ENCODE measurements at places on chromosomes 4 and X.

- DNase-seq: no peak
Measured at GRCh38 chr4:28890949-28891775, 1829.0 kb upstream of the PCDH7 start.

GRCh38 chr4:24719615-24720014 lies 75.8 kb upstream of the SOD3 start:
- no peak for DNase-seq

GRCh38 chrX:123217077-123217476 lies 33.0 kb downstream of the GRIA3 start:
- no peak for DNase-seq

DNA sequence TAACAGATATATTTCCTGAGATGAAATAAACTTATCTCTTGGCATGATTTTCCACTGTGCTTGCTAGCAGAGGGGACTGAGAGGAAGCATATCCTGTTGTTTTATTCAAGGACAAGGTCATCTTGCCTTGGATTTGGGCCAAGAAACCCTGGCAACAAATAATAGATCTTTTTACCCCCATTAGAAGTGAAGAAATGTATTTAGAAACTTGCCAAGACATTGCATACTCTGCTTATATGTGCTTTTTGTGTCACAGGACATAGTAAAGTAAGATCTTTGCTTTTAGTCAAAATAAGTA lies 170.2 kb downstream of the RAPGEF2 start:
- no peak for DNase-seq

DNA sequence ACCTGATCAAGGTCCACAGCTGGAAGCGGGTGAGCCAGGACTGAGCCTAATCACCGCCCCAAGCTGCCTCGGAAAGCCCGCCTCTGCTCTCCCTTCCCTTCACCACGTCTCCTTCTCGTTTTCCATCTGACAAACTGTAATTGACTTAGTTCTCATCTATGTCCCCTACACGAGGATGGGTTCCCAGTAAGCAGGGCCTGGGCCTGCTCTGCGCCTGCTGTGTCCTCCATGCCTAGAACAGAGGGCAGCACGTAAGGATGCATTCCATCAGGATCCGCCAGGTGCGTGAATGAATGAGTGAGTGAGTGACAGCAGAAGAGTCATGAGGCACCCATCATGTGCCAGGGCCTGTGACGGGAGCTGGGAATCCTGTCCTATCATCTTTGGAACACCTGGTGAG lies 86.7 kb downstream of the JAKMIP1 start:
- no peak for DNase-seq

- DNase-seq: no peak
Measured at GRCh38 chrX:54430519-54430918, 9.7 kb upstream of the TSR2 start.

DNA sequence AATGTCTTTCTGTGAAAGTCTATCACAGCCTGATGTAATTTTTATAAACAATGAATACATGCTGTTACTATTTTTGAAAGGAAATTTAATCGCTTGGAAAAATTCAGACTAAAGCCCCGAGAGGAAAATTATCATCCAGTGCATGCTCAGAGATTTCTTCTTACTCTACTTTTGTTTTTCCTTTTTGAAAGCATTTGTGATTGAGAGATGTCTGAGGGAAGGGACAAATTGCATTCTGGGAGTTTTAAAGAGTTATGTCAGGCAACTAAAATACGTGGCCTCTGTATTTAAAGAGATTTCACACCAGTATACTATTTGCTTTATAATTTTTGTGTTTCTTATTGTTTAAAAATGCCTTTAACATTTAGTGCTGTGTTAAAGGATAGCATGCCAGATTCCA lies 1.4 kb upstream of the ZFX start:
- no peak for DNase-seq

DNA sequence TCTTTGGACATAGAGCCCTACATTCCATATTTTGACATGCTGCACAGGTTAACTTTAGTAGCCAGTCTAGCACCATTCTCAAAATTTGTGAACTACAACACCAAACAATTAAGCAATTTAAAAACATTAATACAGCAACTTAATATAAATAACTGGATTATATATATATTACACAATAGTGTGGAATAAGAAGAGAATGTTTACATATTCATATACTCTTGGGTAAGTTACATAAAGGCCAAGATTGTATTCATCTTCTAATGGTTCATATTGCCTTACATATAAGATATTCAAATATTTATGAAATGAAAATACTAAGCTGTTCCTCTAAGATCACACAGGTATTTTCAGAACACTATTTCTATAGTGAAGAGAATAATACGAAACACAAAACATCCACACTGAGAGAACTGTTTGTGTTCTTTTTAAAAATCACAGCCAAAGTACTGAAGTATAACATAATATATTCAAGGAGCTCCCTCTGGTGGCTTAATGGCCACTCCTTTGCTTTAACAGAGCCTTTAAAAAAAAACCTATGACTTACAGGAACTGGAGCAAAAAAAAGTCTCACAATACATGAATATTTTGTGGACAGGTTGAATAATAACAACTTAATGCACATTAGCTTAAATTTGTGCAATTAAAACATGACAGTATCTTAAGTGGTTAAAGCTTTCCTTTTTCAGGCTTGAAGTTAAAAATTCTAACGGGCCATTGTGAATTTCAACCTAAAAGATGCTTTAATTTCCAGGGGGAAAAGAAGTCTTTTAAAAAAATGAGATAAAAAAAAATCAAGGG lies 46.2 kb downstream of the NEK1 start:
- DNase-seq: no peak

GRCh38 chr4:112279025-112279881 lies 6.5 kb downstream of the TIFA start:
- no peak for DNase-seq

- no peak for DNase-seq
Measured at GRCh38 chr4:99282731-99283130, 8.1 kb downstream of the ADH1A start.

DNA sequence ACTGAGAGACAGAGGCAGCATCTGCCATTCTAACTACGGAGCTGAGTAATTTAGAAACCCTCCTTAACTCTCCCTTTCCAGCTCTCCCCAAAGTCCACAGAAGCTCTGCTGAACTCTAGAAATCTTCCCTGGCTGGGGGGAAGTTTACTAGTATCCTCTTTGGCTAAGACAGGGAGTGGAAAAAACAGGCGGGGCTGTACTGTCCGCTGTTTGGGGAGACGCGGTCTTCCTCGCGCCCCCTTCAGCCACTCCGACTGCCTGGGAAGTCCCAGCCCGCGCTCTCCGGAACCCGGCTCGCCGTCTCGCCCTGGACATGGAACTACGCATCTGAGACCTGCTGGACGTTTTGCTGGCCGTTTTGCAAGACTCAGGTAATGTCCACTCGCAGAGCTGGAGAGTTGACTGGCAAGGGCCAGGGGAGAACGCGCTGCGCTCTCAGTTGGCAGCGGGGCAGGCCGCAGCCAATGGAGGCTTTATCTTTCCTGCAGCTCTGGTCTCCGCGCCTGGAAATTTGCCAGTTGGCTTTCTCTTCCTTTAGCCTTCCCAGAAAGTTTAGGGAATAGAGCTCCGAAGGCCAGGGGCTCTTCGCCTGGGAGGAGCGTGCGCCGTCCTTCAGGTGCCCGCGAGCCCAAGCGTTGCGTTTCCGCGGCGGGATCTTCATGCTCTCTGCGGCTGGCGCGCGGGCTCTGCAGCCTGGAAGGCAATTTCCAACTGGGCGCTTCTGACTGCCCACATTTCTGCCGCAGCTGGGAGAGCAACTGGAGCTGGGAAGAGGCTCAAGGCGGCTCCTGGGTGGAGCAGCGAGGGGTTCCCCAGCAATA lies 892 bp downstream of the IL1RAPL2 start:
- DNase-seq: no peak

DNA sequence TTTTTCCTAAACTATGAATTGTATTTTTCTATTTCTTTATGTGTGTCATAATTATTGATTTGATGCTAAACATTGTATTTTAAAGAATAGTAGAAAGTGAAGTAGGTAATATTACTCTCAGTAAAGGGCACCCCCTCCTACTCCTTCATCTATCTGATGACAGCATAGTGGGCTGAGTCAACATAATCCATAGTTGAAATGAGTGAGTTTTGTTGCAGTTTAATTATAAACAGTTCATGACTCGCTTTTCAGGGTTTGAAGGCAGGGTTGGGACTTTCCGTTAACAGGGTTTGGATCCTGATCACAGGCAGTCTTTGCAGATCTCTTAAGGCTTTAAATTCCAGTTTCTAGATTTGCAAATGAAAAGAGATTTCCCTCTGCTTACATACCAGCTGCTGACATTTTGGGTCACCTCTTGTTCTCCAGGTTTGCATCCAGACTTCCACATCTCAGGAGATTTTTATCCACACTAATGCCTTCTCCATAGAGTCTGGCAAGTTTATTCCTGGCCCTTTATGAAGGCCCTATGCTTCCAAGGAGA lies 54.0 kb upstream of the TACR3 start:
- no peak for DNase-seq

GRCh38 chr4:137651128-137651527 lies 118.8 kb upstream of the PCDH18 start:
- no peak for DNase-seq

GRCh38 chr4:16896881-16897750 lies 1.3 kb downstream of the LDB2 start:
- DNase-seq: no peak

Measured in type B pancreatic cell (in vitro differentiated cells).